Cerebellar cortex (tissue), 1 donor: ENCODE measurements at places on chromosomes 1 and 21.

DNA sequence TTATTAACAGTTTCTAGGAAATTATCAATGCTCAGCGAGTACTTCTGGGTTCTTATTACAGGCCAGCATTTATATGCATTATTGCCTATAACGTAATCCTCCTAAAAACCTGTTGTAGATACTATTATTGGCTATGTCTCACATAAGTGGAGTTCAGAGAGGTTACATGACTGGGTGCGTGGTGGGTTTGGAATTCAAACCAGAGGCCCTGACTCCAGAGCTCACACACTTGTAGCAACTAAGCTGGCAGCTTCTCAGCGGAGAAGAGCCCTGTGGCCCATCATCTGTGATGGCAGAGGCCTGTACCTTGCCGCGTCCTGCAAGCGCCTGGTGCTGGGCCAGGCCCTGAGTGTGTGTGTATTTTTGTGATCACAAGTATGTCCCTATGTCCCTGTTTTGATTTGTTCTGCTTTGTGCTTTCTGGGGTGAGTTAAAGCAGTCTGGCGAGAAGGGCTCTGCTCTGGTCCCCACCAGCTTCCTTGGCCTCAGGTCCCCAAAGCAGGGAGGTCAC lies 66.7 kb downstream of the HTR6 start:
- DNase-seq: no peak

DNA sequence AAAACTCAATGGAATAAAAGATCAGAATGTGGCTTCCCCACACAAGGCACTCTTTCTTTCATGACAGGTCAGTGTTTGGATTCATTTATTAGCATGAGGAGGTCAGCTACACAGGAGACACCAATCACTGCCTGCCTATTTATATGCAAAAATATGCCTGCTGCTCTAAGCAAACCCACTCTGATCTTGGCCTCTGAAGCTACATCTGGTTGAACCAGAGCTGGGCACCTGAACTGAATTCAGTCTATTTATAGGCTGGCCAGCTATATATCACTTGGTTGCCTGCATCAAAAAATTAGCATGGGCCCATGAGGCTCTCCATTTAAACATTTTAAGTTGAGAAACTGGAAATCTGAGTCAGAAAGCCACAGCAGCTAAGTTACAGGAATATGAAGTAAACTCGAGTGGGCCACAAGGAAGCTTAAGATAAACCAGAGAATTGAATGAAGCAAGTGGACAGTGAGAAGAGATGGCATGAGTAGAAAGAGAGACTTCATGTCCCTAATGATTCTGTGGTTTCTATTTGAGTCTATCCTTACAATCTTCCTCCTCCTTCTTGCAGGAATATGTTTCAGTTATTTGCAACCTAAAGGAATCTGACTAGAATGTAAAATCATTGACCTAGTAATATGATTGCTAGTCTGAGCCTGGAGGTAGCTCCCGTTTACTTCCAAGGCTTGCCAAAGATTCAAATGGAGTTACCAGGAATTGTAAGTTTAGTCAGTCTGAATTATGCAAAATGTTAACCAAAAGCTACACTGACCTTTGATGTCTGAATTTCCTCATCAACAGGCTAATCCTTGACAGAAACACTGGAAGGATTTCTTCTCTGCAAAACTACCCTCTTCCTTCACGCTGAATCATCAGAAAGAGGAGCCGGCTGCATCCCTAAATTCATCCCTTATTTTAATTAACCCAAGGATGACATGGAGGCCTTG lies 17.7 kb downstream of the DDAH1 start:
- DNase-seq: no peak

DNA sequence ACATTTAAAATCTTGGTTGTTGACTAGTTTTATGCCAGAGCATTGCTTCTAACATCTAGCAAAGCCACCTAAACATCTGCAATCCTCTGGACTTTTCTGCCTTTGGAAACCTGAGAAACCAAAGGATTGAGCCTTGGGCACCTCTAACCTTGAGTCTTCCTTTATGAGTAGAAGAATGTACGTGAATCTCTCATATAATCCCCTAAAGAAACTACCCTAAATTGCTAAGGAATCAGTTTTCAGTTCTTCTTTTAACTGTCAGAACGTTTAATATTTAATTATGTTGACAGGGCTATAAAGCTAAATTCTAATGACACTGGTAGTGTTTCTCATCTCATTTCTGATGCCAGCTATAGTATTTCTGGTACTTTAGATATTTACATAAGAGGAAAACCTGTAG lies 997.3 kb downstream of the AMY1C start:
- DNase-seq: no peak

GRCh38 chr1:108554682-108555427 lies 5.0 kb upstream of the EEIG2 start:
- no peak for DNase-seq

DNA sequence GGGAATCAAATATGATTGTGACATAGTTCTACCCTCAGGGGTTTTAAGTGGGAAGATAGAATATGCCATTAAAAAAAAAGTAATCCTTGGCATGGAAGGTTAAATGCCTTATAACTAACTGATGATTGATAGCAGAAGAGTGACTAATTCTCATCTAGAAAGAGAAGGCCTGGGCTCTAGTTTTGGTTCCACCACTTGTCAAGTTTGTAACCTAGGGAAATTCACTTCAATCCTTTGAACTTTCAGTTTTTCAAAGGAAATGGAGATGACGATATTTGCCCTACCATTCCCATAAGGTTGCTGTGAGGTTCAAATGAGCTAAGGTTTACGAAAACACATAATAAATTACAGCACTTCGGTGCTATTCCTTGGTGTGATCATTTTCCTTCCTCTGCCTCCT lies 88.5 kb downstream of the GPR88 start:
- no peak for DNase-seq

GRCh38 chr1:37722181-37723071 lies 30.1 kb downstream of the CDCA8 start:
- DNase-seq: no peak

DNA sequence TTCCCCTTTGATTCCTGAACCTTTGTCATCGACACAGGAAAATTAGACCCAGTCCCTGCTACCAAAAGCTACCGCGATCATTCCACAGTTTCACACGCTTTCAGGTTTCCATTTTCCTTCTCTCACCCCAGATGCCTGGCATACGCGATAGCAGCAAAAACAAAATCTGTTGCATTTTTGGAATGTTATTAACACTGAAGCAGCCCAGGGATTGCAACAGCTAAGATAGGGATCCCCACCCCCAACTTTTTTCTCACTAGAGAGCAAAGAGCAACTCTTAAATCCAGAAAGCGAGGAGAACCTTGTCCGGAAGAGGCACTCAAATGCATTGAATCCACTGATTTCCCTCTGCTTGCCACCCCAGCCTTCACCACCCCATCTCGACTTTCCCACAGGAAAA lies 8.9 kb downstream of the OVAAL start:
- no peak for DNase-seq

GRCh38 chr1:244154872-244155531 lies 103.9 kb downstream of the ZBTB18 start:
- no peak for DNase-seq

DNA sequence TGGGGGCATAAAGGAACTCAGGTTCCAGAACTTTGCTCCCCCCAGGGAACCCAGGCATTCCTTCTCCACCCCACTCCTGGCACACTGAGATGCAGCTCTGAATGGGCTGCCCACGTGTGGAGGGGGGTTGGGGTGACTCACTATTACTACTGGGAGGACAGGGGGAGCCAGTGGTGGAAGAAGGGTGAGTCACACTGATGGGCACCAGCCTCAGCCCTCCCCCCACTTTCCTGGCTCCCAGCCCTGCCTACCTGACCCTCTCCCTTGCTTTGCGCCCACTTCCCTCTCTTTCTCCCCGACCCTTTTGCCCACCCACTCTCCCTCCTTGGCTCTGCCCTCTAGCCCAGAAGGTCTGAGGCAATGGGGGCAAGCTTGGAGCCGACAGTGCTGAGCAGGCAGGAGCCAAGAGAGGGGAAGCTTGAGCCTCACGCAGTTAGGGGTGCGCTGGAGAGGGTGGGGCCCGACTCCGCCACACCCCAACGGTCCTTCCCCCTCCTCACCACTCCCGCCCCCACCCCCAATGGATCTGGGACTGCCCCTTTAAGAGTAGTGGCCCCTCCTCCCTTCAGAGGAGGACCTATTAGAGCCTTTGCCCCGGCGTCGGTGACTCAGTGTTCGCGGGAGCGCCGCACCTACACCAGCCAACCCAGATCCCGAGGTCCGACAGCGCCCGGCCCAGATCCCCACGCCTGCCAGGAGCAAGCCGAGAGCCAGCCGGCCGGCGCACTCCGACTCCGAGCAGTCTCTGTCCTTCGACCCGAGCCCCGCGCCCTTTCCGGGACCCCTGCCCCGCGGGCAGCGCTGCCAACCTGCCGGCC lies at the start of gene LMNA:
Gene LMNA, plus strand, starts transcription at position 611 of the 818 bp plus-strand sequence. CDS start 208 bp downstream, outside the sequence.
- peak; percentile 95 for DNase-seq

GRCh38 chr1:243411472-243411871 lies 155.6 kb downstream of the SDCCAG8 start:
- DNase-seq: no peak

GRCh38 chr1:25528881-25529517 lies 14.4 kb upstream of the LDLRAP1 start:
- no peak for DNase-seq

GRCh38 chr1:7172804-7173203 lies 387.6 kb downstream of the CAMTA1 start:
- peak; percentile 62 for DNase-seq
